ENCODE measurements at places on chromosomes 6 and 20. TPM values are rescaled to one million over a fixed set of nuclear protein-coding genes. Genes with fewer than 3 reads are reported as not detected.

DNA sequence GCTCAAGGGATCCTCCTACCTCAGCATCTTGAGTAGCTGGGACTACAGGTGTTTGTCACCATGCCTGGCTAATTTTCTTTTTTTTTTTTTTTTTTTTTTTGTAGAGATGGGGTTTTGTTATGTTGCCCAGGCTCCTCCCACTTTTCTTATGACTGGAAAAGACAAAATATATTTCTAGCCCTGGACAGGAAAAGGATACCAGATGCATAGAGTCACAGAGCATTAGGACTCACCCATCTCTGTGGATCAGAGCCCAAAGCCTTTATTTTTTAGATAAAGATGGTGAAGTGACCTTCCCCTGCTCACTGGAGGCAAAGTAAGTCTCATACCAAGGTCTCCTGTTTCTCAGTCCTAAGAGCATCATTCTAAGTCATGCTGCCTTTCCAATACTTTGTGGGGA, 3.4 kb downstream of the TRIM10 start:
- DNase-seq: no peak
- H3K4me1 ChIP-seq: no peaks in the 10 kb centered on the region
- H3K4me3 ChIP-seq: no peak overlapping the region
- no peak overlapping the region for H3K27ac ChIP-seq

GRCh38 chr20:47303736-47304135, 52.8 kb downstream of the ZMYND8 start:
- H3K4me3 ChIP-seq: no peak overlapping the region
- H3K36me3 ChIP-seq: no peaks in the 10 kb centered on the region
- H3K27me3 ChIP-seq: no peaks in the 10 kb centered on the region
- no peak for DNase-seq
- peaks cover 2% of the 10 kb centered on the region for H3K4me1 ChIP-seq

- H3K4me1 ChIP-seq: no peaks in the 10 kb centered on the region
- H3K27me3 ChIP-seq: no peaks in the 10 kb centered on the region
- DNase-seq: no peak
- H3K36me3 ChIP-seq: no peaks in the 10 kb centered on the region
- H3K27ac ChIP-seq: no peak overlapping the region
These were observed 67.0 kb upstream of the PDE7B start for GRCh38 chr6:135784507-135784906.

- no peaks in the 10 kb centered on the region for H3K36me3 ChIP-seq
- DNase-seq: no peak
- H3K4me3 ChIP-seq: no peak overlapping the region
- H3K4me1 ChIP-seq: no peaks in the 10 kb centered on the region
- H3K27ac ChIP-seq: no peak overlapping the region
These were observed 180.7 kb downstream of the BTBD3 start for GRCh38 chr20:12098421-12098820.

DNA sequence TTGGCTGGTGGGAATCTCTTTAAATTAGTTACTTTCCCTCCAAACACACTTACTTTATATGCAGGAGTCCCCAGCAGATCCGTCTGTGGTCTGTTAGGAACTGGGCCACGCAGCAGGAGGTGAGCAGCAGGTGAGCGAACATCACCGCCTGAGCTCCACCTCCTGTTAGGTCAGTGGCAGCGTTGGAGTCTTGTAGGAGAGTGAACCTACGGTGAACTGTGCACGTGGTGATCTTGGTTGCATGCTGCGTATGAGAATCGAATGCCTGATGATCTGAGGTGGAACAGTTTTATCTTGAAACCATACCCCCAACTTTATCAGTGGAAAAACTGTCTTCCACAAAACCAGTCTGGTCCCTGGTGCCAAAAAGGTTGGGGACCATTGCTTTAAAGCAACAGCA, 5.0 kb downstream of the SERPINB6 start:
- H3K4me3 ChIP-seq: no peak overlapping the region
- H3K4me1 ChIP-seq: no peaks in the 10 kb centered on the region
- no peak overlapping the region for H3K27ac ChIP-seq
- H3K36me3 ChIP-seq: no peaks in the 10 kb centered on the region
- H3K27me3 ChIP-seq: no peaks in the 10 kb centered on the region

DNA sequence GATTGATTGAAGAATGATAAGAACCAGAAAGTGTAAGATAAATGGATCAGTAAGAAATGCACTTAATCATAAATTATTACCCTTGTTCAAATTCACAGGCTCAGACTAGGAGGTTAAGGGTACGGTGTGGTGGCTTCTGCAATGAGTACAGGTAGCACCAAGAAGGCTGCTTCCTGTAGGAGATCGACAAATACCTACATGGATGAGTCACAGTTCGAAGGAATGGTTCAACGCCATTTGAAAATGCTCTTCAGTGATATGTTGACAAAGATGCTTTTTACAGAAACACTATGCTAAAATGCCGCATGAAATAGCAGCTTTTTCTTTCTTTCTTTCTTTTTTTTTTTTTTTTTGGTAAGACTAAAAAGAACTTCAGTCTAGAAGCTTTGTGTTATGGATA, 116.2 kb downstream of the DTNBP1 start:
- no peaks in the 10 kb centered on the region for H3K27me3 ChIP-seq
- H3K27ac ChIP-seq: no peak overlapping the region
- DNase-seq: no peak
- H3K4me3 ChIP-seq: no peak overlapping the region
- H3K4me1 ChIP-seq: peaks cover 5% of the 10 kb centered on the region

- no peaks in the 10 kb centered on the region for H3K4me1 ChIP-seq
- H3K36me3 ChIP-seq: no peaks in the 10 kb centered on the region
- peak; percentile 55 for DNase-seq
- H3K27me3 ChIP-seq: no peaks in the 10 kb centered on the region
These were observed at the start of gene PAK5 for GRCh38 chr20:9838378-9839295. Gene PAK5, minus strand, starts transcription at chr20:9839076. Its CDS starts 194,748 bp downstream, at chr20:9644328.

DNA sequence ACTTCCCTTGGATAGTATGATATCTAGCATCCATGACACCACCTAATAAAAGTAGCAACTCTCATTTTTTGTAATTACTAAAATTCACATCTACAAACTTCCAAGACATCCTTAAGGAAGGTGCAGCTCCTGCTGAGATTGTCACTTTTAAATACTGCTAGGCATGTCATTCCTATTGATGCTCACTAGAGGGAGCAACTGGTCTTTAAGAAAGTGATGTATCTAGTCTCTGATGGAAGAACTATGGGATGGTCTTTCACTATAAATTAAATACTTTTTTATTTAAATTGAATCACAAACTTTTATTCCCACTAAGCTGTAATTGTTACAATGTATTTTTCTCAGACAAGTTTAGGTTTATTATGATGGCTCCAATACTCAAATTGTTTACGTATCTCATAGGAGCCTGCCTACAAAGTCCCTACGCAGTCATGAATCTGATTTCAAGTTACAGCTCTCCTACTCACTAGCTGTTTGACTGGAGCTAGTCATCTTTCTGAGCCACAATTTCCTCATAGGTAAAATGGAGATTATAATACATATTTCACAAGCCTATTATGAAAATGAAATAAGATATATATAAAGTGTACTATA, 8.1 kb upstream of the TSPYL1 start:
- no peak overlapping the region for H3K27ac ChIP-seq
- no peak for DNase-seq
- H3K4me1 ChIP-seq: no peaks in the 10 kb centered on the region
- no peaks in the 10 kb centered on the region for H3K27me3 ChIP-seq

GRCh38 chr6:69973138-69973537, 106.8 kb downstream of the COL19A1 start:
- no peak overlapping the region for H3K27ac ChIP-seq
- H3K27me3 ChIP-seq: no peaks in the 10 kb centered on the region
- no peaks in the 10 kb centered on the region for H3K4me1 ChIP-seq
- no peak overlapping the region for H3K4me3 ChIP-seq
- no peaks in the 10 kb centered on the region for H3K36me3 ChIP-seq

GRCh38 chr20:59159493-59160376, 3.9 kb upstream of the ZNF831 start:
- no peaks in the 10 kb centered on the region for H3K4me1 ChIP-seq
- DNase-seq: no peak
- H3K4me3 ChIP-seq: no peak overlapping the region
- no peaks in the 10 kb centered on the region for H3K36me3 ChIP-seq
- no peak overlapping the region for H3K27ac ChIP-seq

DNA sequence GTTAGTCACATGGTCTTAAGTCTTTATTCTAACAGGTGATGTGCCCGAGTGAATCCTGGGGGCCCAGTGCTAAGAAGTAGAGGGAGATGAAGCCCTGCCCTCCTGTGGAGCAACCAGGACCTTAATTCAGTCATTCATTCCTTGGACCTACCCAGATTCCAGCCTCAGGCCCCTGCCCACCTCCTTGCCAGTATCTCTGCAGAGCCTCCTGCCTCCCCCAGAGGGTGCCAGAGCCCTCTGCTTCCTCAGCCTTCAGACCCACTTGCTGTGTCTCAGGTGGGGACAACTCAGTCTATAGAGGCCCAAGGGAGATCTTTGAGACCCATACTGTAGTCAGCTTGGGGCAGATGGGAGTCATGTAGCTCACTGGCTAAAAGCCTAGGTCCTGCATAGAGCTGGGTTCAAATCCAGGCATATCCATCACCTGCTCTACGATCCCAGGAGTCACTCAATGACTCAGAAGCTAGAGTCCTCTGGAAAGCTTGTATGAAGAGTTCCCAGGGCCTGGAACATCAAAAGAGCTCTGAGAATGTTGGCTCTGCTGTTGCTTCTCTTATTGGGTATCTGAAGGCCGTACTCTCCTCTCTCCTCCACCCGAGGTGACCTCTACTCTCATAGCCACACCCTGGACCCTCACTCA, 3.9 kb upstream of the SIGLEC1 start:
- no peaks in the 10 kb centered on the region for H3K4me1 ChIP-seq
- no peaks in the 10 kb centered on the region for H3K36me3 ChIP-seq
- no peak for DNase-seq
- H3K27me3 ChIP-seq: no peaks in the 10 kb centered on the region

DNA sequence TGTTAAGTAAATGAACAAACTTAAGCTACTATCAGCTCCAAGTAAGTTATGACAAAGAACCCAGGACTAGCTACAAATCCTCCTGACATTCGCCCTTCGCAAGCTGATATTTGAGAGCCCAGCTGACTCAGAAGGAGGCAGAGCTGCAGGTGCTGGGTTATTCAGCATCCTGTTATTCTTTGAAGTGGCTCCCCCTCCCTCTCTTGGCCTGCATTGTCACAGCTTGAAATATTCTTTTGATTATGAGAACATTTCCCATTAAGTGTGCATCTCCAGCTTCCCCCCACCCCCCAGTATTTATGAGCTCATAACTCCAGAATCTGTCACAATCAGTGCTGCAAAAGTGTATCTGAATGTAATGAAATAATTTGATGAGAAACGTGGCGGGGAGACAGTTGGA, 78.8 kb upstream of the RALY start:
- DNase-seq: peak; percentile 0
- no peaks in the 10 kb centered on the region for H3K36me3 ChIP-seq
- H3K4me3 ChIP-seq: no peak overlapping the region

DNA sequence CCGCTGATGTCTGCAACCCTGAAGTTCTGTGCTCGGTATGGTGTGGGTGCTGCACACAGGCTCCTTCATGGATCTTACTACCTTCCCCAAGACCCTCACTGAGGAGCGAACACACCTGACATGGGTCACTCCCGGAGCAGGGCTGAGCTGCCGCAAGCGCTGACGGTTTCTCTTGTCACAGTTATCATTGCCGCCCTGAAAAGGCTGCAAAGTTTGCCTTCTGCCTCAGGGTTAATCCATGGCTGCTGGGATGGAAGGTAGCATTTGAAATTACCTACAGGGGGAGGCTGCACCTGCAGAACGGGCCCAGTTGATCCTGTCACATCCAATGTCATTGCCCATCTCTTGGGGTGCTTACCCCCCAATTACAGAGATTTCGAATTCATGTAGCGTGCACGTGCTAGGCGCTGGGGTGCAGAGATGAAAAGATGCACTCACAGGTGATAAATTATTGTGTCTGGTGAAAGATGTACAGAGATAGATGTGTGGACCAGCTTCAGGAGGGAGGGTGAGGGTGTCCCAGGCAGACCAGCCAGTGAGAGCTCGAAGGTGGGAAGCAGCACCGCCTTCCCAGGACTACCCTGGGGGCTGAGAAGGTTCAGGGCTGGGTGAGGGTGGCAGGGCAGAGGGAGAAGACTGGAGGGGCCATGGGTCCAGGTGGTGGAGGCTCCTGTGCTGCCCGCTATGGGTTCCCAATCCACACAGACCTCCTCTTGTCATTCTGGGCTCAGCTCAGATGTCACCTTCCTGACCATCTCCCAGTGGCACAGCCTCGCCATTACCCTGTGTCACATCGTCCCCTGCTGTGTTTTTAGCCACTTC, 120.1 kb downstream of the SYCP2 start:
- no peak overlapping the region for H3K4me3 ChIP-seq
- H3K27ac ChIP-seq: no peak overlapping the region
- no peaks in the 10 kb centered on the region for H3K36me3 ChIP-seq
- DNase-seq: no peak
- no peaks in the 10 kb centered on the region for H3K4me1 ChIP-seq

DNA sequence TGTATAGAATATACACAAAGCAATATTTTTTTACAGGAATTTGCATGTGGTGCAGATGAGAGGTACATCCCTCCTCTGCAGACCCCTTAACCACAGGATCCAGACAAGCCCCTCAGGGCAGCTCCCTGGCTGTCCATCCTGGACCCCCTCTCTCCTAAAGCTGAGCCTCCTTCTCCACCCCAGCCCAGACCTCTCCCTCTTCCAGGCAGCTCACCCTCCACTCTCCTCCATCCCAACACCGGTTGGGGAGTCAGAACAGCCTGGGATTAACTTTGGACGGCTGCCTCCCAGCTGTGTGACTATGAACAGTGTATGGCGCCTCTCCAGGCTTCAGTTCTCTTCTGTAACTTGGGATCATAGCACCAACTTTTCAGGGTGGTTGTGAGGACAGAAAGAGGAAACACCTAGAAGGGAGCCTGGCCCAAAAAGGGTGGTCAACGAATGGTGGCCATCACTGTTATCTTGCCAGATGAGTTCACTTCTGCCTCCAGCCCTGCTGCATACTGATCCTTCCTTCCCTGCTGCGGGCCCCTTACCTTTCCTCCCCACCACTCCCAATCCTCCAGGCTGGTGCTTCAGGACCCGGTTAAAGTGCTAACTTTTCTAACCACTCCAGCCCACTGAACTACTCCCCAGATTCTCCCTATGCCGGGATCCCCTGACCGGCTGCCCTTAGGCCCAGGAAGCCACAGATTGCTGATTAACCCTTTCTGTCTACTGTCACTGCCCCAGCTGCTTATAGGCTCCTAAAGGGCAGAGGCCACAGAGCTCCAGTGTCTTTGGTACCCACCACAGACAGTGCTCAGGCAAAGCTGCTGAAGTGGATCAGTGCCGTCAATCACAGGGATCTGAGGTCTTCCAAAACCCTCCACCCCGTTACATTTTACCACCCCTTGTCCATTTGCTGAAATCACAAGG, 55.9 kb downstream of the GPR6 start:
- H3K4me1 ChIP-seq: no peaks in the 10 kb centered on the region
- DNase-seq: no peak
- no peaks in the 10 kb centered on the region for H3K36me3 ChIP-seq
- H3K27ac ChIP-seq: no peak overlapping the region
- no peaks in the 10 kb centered on the region for H3K27me3 ChIP-seq

The PRR18 gene
- total RNA-seq: not detected

The WFDC12 gene
- total RNA-seq: not detected

The CD164 gene
- 226 TPM for total RNA-seq

The BPIFB1 gene
- not detected for total RNA-seq

The TMEM244 gene
- total RNA-seq: not detected

The MYLK4 gene
- 1.7 TPM for total RNA-seq

The TRIM31 gene
- not detected for total RNA-seq

The IRF4 gene
- total RNA-seq: 3.8 TPM

The CALHM4 gene
- not detected for total RNA-seq

The OR2H2 gene
- not detected for total RNA-seq

The NKX2-4 gene
- total RNA-seq: not detected

The KHDRBS2 gene
- 0.57 TPM for total RNA-seq

The SLC44A4 gene
- 0.60 TPM for total RNA-seq

The AGER gene
- total RNA-seq: 6.4 TPM
